ENCODE measurements at places on chromosomes 16 and 17.

GRCh38 chr17:70321352-70321751, 152.0 kb downstream of the KCNJ2 start:
- no peak for DNase-seq

DNA sequence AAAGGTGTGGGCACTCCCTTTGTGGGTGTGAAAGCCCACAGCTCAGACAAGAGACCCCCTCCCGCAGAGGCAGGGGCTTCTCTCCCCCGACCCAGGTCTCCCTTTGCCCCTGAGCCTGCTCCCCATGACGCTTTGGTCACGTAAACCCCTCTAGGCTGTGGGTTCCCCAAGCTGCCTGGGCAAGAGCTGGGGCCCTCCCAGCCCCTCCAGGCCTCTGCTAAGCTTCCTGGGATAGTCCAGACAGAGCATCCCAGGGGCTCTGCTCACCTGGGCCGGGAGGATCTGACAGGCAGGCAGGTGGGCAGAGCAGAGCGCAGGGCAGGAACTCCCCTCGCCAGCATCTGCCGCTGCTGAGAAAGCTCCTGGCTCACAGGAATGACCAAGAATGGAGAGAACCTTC, 177.3 kb downstream of the BANP start:
- DNase-seq, result no peak

GRCh38 chr17:41785091-41785858, 1.2 kb downstream of the JUP start:
- DNase-seq, result no peak

DNA sequence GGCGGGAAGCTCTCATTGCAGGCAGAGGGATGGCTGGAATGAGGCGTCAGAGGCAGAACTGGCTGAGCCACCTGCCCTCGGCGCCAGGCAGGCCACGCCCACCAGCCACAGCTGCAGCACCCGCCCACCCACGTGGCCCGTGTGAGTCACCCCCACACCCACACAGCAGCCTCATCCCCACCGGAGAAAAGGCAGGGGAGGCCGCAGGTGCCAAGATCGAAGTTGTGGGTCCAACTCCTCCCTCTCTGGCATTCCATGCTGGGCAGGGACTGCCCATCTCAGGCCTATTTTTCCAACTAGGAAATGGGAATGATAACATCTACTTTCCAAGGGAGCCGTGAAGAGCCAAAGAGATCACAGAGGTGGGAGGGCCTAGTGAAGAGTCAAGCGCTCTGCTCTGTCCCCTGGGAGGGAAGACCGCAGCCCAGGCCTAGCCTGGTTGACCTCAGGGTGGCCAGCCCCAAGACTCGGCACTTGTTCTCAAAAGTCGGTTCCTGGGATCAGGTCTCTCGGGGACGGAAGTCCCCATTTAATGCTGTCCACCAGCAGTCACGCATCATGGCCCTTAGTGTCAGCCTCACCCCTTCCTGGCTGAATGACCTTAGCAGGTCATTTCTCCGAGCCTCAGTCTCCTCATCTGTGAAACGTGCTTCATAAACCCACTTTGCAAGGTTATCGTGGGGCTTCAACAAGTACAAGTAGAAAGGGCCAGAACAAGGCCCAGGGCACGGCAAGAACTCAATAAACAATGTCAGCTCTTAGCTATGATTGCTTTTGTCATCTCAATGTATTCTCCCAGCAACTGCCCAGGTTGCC, at the start of gene TRPV3:
TRPV3 (minus strand) TSS at position 45 of the 816 bp plus-strand sequence. CDS start 2,962 bp downstream, outside the sequence.
- DNase-seq, result no peak

DNA sequence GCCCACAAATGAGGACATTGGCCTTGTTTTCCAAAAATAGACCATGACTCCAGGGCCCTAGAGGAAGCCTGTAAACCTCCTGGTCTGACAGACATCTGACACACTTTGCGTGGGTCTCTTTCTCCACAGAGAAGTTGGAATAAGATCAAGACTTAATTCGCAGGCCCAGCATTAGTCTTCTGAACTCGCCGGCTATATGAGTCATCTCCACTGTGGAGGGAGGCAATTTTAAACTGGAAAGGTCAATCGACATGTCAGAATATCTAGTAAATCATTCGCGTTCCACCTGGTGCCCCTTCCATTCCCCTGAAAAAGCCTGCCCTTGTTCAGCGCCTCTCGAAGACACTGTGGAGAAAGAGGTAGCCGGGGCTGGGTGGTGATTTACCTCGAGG, 140.1 kb downstream of the CLEC16A start:
- DNase-seq, result no peak

- no peak for DNase-seq
Measured at GRCh38 chr16:89051521-89052166, 42.0 kb upstream of the ACSF3 start.

- DNase-seq, result no peak
Measured at GRCh38 chr17:78340183-78340955, 19.5 kb downstream of the SOCS3 start.

DNA sequence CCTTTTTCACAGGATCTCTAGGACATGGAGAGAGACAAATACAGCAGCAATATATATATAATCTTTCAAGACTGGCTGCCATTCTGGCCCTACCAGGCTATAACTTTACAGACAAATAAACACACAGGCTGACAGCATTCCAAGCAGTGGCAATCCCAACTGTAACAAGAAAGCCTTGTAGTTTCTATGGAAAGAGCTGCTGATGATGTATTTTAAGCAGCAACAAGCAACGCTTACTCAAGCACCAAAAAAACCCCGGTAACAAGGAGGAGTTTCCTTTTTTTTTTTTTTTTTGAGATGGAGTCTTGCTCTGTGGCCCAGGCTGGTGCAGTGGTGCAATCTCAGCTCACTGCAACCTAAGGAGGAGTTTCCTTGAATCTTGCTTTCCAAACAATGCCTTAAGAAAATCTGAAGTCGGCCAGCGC, 23.2 kb downstream of the LSM12 start:
- DNase-seq, result no peak

- no peak for DNase-seq
Measured at GRCh38 chr17:28541439-28541838, 11.0 kb downstream of the UNC119 start.

- DNase-seq, result no peak
Measured at GRCh38 chr17:46776298-46777005, 42.0 kb downstream of the WNT3 start.

DNA sequence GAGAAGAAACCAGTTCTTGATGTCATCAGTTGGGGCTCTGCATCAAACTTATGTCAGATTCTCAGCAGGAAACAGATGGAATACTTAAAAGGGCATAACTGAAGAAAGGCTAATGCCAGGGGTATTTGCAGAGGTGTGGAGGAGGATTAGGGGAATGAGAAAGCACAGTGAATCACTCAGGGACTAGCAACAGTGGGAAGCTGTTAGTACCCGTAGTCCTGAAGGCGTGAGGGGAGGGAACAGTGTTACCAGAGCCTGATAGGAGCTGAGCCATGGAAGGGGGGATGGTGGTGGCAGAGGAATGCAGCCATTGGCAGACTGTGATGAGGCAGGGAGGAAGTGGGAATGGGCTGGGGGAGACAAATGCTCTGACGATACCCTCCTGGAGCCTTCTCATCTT, 162.3 kb downstream of the UTP18 start:
- no peak for DNase-seq

- no peak for DNase-seq
Measured at GRCh38 chr17:15928286-15928785, 16.6 kb upstream of the ADORA2B start.

DNA sequence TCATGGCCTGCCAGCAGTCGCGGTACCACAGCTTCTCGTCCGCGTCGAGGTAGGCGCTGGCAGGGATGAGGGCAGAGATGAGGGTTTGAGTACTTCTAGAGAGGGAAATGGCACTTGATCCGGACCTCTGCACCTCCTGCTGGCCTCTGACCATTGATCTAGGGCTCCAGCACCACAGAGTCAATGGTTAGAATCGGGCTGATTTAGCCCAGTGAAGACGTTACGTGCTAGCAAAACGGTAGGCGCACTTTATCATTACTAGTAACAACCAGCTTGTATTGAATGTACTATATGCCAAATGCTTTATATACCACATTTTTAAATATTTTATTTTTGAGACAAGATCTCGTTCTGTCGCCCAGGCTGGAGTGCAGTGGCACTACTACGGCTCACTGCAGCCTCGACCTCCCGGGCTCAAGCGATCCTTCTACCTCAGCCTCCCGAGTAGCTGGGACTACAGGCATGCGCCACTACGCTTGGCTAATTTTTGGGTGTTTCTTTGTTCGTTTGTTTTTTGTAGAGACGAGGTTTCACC, 526 bp downstream of the TSNAXIP1 start:
- DNase-seq, result no peak

DNA sequence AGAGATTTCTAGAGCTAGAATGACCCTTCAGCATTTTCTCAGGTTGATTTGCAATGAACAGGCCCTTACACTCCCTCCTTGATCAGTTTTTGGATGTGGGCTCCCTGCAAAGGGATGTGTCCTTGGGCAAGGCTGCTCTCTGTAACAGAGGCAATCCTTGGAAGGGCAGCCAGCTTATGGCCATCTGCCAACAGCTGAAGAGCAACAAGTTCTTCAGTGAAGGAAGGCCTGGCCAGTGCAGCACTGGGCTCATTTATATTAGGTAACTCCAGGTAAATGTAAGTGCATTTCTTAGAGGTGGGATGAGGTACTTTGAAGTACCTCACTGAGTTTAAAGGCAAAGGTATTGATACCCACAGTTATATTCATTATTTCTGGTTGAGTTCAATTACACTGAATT, 114.3 kb upstream of the KCNJ16 start:
- no peak for DNase-seq

- DNase-seq, result no peak
Measured at GRCh38 chr17:82317394-82318168, at the start of gene CD7. Gene CD7 (minus strand): TSS chr17:82317608. CDS start chr17:82317495, 113 bp downstream.

GRCh38 chr17:50380369-50381259, 7.6 kb downstream of the EME1 start:
- DNase-seq, result no peak
